Right lobe of liver (tissue), 6 donors: ENCODE measurements at places on chromosomes 11 and 22. TPM values are rescaled to one million over a fixed set of nuclear protein-coding genes. Genes with fewer than 3 reads are reported as not detected.

Gene FAM111A
- 14.8 TPM for total RNA-seq

Gene LIF
- not detected for total RNA-seq

Gene OR52N4
- not detected for total RNA-seq

Gene SHISAL1
- total RNA-seq, result 0.31 TPM

Gene FOSL1
- 0.35 TPM for total RNA-seq
